ENCODE measurements at places on chromosomes 13 and 19. TPM values are rescaled to one million over a fixed set of nuclear protein-coding genes. Genes with fewer than 3 reads are reported as not detected.

- DNase-seq = no peak
These were observed 157.2 kb upstream of the OBI1 start for GRCh38 chr13:78816154-78816553.

DNA sequence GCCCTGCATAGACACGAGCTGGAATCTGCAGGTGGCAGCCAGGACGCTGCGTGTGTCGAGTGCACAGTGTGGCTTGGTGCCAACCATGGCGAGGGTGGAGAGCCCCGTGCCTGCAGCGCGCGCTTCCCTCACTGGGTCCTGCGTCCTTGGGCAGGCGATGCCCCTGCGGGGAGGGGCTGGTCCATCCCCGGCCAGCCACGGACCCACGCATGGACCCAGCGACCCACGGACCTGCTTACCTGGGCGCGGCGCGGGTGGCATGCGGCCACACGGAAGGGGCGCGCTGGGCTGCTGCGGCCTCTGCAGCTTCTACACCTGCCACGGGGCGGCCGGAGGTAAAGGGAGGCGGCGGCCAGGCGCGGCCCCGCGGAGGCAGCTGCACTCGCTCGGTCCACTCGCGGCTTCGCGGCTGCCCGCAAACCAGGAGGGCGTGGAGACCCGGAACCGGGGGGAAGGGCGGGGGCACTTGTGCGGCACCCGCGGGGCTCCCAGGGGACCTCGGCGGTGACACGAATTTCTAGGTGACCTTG lies 569 bp upstream of the MCF2L start:
- DNase-seq = no peak

GRCh38 chr19:3818918-3819317 lies 32.7 kb upstream of the MATK start:
- no peak for DNase-seq

DNA sequence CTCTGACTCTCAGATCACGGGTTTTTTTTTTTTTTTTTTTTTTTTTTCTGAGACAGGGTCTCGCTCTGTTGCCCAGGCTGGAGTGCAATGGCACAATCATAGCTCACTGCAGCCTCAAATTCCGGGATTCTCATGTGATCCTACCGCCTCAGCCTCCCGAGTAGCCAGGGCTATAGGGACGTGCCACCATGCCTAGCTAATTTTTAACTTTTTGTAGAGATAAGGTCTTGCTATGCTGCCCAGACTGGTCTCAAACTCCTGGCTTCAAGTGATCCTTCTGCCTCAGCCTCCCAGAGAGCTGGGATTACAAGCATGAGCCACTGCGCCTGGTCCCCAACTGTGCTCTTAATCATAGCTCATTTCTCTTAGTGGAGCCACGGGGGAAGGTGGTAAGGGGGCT lies 4.6 kb upstream of the GRAMD1A start:
- DNase-seq = no peak

Gene MCEMP1
- total RNA-seq = not detected

Gene ZNF628
- 0.99 TPM for total RNA-seq

Gene FCHO1
- 0.56 TPM for total RNA-seq

Gene PEAK3
- not detected for total RNA-seq

Gene SEMA6B
- 107 TPM for total RNA-seq

Data from pulmonary artery endothelial cell (primary cell).